ENCODE measurements at places on chromosomes 2 and 18.

GRCh38 chr2:158079672-158080071 lies 22.0 kb upstream of the UPP2 start:
- no peak for DNase-seq

DNA sequence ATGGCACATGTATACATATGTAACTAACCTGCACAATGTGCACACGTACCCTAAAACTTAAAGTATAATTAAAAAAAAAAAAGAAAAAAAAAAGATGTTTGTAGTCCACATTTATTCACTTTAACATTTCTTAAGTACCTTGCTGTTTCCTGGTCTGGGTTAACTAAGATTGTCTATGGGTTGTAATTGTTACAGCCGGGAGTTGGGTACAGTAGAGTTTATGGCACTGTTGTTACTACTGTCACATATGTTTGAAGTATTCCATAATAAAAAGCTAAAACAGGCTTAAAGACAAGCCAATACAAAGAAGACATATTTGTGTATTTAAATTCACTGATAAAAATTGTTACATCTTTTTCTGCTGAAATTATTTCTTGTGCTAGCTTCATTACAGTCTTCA lies 36.2 kb downstream of the GCC2 start:
- no peak for DNase-seq

DNA sequence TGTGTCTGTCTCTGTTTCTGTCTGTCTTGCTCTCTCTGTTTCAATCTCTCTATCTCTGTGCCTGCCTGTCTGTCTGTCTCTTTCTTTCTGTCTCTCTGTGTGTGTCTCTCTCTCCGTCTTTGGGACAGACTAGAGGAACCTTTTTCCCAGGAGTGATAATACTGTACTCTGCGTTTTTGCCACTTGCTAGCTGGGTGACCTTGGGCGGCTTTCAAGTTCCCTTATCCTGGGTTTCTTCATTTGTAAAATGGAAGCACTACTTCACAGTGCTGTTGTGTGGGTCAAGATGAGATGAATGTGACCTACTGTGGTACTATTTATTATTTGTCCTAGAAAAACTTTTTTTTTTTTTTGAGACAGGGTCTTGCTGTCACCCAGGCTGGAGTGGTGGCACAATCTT lies 42.4 kb downstream of the HPCAL1 start:
- DNase-seq: no peak

DNA sequence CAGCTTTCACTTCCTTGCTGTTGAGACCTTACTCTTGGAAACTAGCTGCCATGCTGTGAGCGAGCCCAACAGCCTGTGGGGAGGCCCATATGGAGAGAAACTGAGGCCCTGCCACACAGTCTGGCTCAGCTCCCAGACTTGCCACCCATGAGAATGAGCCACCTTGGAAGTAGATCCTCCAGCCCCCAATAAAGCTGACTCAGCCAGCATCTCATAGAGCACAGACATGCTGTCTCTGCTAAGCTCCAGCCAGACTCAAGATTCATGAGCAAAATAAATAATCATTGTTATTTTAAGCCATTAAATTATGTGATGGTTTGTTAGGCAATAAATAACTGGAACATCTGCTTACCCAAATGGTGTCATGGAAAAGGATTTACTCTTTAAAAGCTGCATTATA lies 53.6 kb upstream of the DDX18 start:
- DNase-seq: no peak

DNA sequence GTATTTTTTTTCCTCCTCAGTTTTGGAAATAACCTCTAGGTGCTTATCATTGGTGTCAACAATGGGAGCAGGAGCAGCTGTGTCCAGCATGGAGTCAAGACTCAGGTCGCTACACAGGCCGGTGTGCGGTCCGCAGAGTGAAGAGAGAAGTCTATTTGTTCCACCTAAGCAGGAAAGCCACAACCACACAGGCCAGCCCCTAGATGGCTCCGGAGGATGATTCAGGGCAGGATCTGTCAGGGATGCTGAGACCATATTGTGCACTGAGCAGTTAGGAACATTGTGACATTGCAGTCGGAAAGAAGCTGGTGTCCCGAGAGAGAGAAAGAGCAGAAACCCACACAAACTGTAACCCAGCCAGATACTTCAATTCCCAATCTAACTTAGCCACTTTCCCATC lies 136.9 kb downstream of the GAREM1 start:
- DNase-seq: no peak

All from stimulated activated CD4-positive, alpha-beta T cell treated with anti-CD3 and anti-CD28 coated beads, Interleukin-15, amount 100 ng/mL, for 48 hours (primary cell).